Aorta (tissue), 5 donors: ENCODE measurements at places on chromosomes 4 and X.
A peak's percentile ranks its signal among the peaks of the same experiment; 100 is the strongest.

- no peaks in the 10 kb centered on the region for H3K36me3 ChIP-seq
- H3K4me1 ChIP-seq: no peaks in the 10 kb centered on the region
- DNase-seq: no peak
- no peak overlapping the region for H3K27ac ChIP-seq
- H3K4me3 ChIP-seq: no peak overlapping the region
Observed at GRCh38 chr4:89001647-89002445, 55.1 kb downstream of the FAM13A start.

GRCh38 chr4:11904117-11904535, 475.4 kb upstream of the HS3ST1 start:
- H3K27me3 ChIP-seq: peaks cover 3% of the 10 kb centered on the region
- no peak overlapping the region for H3K4me3 ChIP-seq
- peak; percentile 44 for DNase-seq
- no peak overlapping the region for H3K27ac ChIP-seq
- H3K4me1 ChIP-seq: no peaks in the 10 kb centered on the region

DNA sequence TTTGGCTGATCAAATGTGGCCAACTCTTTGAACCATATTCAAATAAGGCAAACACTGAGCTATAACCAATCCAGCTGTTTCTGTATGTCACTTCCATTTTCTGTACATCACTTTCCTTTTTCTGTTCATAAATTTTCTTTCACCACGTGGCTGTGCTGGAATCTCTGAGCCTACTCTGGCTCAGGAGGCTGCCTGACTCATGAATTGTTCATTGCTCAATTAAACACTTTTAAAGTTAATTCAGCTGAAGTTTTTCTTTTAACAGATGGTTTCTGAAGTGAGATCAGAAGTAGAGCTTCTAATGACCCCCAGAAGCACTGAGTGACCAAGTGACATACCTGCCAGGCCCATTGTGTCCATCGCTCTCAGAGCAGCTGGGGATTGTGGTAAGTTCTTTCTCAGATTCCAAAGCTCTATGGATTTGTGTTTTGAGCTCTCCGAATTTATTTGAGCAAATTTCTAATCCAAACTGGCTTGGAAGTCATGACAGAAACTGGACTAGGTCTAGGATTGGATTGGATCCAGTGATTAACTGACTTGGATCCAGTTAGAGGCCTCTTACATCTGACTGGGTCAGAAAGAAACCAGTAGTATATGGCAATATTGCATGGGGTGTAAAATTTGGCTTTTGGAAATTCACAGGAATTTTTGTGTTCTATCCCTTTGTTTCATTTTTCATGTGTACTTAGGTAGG, 121.2 kb upstream of the BANK1 start:
- no peaks in the 10 kb centered on the region for H3K27me3 ChIP-seq
- H3K4me3 ChIP-seq: no peak overlapping the region
- no peak for DNase-seq
- H3K36me3 ChIP-seq: no peaks in the 10 kb centered on the region
- no peaks in the 10 kb centered on the region for H3K4me1 ChIP-seq

DNA sequence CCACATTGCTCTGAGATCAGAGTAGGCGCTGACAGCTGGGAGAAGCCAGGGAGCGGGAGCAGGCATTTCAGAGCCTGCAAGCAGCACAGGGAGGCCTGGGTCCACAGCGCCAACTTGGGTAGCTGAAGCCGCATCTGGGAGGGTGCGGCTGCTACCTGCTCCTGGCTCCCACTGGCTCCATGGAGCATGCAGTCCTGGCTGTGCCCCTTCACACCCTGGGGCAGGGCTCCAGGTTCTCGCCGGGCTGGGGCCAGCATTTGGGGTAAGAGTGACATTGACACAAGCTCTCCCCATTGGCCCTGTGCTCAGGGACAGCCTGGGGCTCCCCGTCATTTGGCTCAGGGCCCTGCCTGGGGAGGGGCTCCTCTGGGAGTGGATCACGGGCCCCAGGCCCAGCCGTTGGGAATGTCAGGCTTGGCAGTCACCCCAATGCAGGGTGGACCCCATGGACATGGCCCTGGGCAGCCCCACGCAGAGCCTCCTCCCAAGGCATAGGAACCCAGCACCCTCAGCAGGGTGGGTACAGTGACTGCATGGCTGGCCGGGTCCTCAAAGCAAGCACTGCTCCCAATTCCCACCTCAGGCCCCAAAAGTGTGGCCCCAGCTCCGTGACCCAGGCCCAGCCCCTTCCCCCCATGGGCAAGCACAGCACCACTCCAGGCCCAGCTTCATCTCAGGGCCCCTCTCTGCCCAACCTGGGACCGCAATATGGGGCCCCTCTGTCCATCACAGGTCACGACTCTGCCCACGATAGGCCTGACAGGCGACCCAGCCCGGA, 82.4 kb downstream of the PRDM5 start:
- no peak overlapping the region for H3K27ac ChIP-seq
- no peak overlapping the region for H3K4me3 ChIP-seq
- no peaks in the 10 kb centered on the region for H3K4me1 ChIP-seq

DNA sequence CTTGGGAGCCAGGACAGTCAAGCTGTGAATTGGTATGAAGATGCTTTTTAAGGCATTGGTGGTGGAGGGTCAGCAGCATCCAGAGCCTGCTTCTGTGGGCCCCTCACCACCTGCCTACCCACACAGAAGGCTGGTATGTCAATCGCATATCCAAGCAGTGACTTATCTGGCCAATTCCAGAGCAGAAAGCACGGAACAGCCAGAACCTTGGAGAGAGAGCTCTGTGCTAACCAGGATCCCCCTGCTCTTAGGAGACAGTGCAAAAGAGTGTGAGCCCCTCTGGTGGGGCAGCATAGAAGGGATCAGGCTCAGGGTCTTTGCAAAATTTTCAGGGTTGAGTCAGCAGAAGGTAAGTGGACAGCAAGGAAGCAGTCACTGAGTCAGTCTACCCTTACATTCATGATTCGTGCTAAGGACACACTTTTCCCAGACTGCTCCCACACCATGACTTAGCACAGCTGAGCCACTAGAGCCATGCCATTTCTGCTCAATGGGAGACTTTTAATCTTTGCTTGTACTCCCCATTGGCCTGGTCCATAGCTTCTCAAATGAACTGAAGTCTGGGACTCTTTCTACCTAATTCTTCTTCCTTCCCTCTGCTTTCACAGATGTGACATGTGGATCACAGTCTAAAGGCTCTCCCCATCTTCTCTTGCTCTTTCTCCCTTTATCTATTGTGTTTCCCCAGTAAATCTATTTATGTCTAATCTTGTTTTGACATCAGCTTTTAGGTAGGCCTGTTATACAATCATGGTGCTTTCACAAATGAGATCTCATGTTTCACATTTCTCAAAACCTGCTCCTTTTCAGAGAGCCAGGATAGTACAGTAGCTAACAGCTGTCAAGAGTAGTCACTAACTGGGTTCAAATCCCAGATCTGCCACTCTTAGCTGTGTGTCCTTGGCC, 20.0 kb downstream of the MORF4L2 start:
- H3K27ac ChIP-seq: no peak overlapping the region
- no peak for DNase-seq
- H3K4me3 ChIP-seq: no peak overlapping the region
- H3K36me3 ChIP-seq: no peaks in the 10 kb centered on the region
- H3K4me1 ChIP-seq: peaks cover 2% of the 10 kb centered on the region

- no peak overlapping the region for H3K4me3 ChIP-seq
- H3K27ac ChIP-seq: no peak overlapping the region
- no peaks in the 10 kb centered on the region for H3K27me3 ChIP-seq
- no peaks in the 10 kb centered on the region for H3K36me3 ChIP-seq
- H3K4me1 ChIP-seq: no peaks in the 10 kb centered on the region
Observed at GRCh38 chr4:108783665-108784463, 21.0 kb upstream of the ETNPPL start.

GRCh38 chr4:44160776-44161367, 287.7 kb downstream of the KCTD8 start:
- H3K4me1 ChIP-seq: no peaks in the 10 kb centered on the region
- no peaks in the 10 kb centered on the region for H3K27me3 ChIP-seq
- H3K4me3 ChIP-seq: no peak overlapping the region
- no peak overlapping the region for H3K27ac ChIP-seq
- no peak for DNase-seq

- H3K27me3 ChIP-seq: no peaks in the 10 kb centered on the region
- no peak overlapping the region for H3K4me3 ChIP-seq
- H3K4me1 ChIP-seq: no peaks in the 10 kb centered on the region
- H3K27ac ChIP-seq: no peak overlapping the region
- H3K36me3 ChIP-seq: no peaks in the 10 kb centered on the region
Observed at GRCh38 chr4:3530051-3530450, 2.2 kb downstream of the LRPAP1 start.

GRCh38 chr4:43690116-43690515, 758.5 kb downstream of the KCTD8 start:
- DNase-seq: no peak
- no peaks in the 10 kb centered on the region for H3K27me3 ChIP-seq
- H3K36me3 ChIP-seq: no peaks in the 10 kb centered on the region
- no peak overlapping the region for H3K27ac ChIP-seq

DNA sequence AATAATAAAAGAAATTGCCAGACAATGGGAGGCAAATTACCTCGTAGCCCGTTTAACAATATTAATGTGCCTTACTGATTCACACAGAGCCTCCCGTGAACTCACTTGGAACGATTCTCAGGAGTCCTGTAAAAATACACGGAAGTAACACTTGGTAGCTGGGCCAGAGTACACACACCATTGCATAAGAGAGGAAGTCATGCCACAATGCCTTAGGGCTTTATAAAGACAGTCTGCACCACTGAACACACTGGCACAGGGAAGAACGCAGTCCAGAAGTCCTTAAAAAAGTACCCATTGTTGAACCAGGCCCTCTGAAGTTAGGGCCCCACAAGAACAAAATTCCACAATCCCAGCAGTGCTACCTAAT, 15.1 kb downstream of the SLC2A9 start:
- DNase-seq: peak; percentile 58
- no peaks in the 10 kb centered on the region for H3K27me3 ChIP-seq
- H3K27ac ChIP-seq: no peak overlapping the region
- no peak overlapping the region for H3K4me3 ChIP-seq
- no peaks in the 10 kb centered on the region for H3K36me3 ChIP-seq

DNA sequence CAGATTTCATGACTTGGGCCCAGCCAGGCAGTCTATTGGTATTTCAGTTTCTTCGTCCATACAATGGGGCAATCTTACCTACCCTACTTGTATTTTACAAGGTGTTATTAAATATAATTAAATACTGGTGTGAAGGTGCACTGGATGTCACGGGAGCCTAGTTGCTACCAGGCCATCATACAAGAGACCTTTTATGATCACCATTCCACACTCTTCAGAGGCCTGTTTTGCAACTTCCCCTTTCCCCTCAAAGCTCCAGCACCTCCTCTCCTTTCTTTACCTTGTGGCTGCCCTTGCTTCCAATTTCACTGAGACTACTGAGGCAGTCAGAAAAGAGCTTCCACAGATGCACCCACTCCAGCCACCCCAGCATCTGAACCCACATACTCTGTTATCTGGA, 93.8 kb upstream of the HELT start:
- no peaks in the 10 kb centered on the region for H3K4me1 ChIP-seq
- no peak overlapping the region for H3K27ac ChIP-seq
- no peak overlapping the region for H3K4me3 ChIP-seq
- H3K36me3 ChIP-seq: no peaks in the 10 kb centered on the region

- H3K27me3 ChIP-seq: no peaks in the 10 kb centered on the region
- H3K36me3 ChIP-seq: no peaks in the 10 kb centered on the region
- H3K27ac ChIP-seq: no peak overlapping the region
- DNase-seq: no peak
- no peaks in the 10 kb centered on the region for H3K4me1 ChIP-seq
Observed at GRCh38 chr4:100826067-100826466, 308.2 kb upstream of the EMCN start.

- no peak overlapping the region for H3K4me3 ChIP-seq
- H3K36me3 ChIP-seq: no peaks in the 10 kb centered on the region
- H3K4me1 ChIP-seq: no peaks in the 10 kb centered on the region
- H3K27ac ChIP-seq: no peak overlapping the region
Observed at GRCh38 chr4:148704291-148704690, 262.1 kb upstream of the NR3C2 start.

GRCh38 chr4:151599863-151600262, 160.9 kb downstream of the GATB start:
- H3K27me3 ChIP-seq: no peaks in the 10 kb centered on the region
- no peak overlapping the region for H3K4me3 ChIP-seq
- DNase-seq: no peak
- H3K27ac ChIP-seq: no peak overlapping the region
- H3K4me1 ChIP-seq: no peaks in the 10 kb centered on the region

GRCh38 chr4:184019076-184019475, 114.0 kb downstream of the STOX2 start:
- H3K4me3 ChIP-seq: no peak overlapping the region
- no peak overlapping the region for H3K27ac ChIP-seq
- no peak for DNase-seq
- H3K4me1 ChIP-seq: no peaks in the 10 kb centered on the region

GRCh38 chr4:137421796-137422195, 110.5 kb downstream of the PCDH18 start:
- H3K27ac ChIP-seq: no peak overlapping the region
- H3K4me3 ChIP-seq: no peak overlapping the region
- no peaks in the 10 kb centered on the region for H3K36me3 ChIP-seq
- DNase-seq: no peak
- H3K27me3 ChIP-seq: no peaks in the 10 kb centered on the region

DNA sequence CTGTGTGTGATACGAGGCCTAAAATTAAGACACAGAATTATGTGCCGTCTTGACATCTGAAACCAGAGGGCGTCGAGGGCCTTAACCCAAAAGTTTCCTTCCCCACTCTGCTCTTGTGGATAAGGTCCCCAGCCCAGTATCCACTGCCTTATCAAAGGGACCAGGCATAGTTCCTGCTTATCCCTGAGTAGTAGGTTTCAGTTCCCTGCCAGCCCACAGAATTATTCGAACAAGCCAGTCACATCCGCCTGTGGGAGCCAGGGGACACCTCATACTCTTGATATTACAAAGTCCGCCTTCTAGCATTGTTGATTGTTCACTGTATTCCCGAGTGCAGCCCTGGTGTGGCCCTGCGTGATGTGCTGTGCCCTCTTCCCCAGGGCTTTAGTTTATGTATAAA, 5.4 kb upstream of the MMRN1 start:
- DNase-seq: peak; percentile 53
- H3K27ac ChIP-seq: no peak overlapping the region
- no peaks in the 10 kb centered on the region for H3K27me3 ChIP-seq
- no peak overlapping the region for H3K4me3 ChIP-seq
- no peaks in the 10 kb centered on the region for H3K4me1 ChIP-seq
- no peaks in the 10 kb centered on the region for H3K36me3 ChIP-seq

DNA sequence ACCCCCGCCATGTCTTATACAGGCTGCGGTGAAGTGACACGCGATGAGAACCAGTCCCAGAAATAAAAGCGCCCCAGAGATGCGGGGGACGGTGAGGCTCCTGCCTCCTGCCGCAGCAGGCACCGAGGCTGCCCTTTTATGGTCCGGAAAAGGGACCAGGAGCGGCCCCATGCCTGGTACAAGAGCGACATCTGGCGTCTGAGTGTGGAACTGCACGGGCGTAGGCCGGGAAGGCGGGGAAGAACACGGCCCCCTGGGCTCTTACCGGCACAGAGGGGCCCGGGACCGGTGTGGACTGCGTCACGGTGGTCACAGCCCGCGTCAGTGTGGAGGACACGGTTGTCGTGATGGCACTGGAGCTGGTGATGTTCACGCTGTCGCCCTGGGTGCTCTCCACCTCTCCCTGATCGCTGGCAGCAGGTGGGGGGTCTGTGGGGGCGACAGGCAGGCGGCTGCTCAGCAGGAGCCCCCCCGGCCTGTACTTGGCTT, 8.9 kb upstream of the RENBP start:
- DNase-seq: peak; percentile 84
- no peaks in the 10 kb centered on the region for H3K4me1 ChIP-seq
- H3K27ac ChIP-seq: no peak overlapping the region
- H3K4me3 ChIP-seq: no peak overlapping the region

- H3K4me3 ChIP-seq: no peak overlapping the region
- H3K4me1 ChIP-seq: peaks cover 2% of the 10 kb centered on the region
- H3K36me3 ChIP-seq: no peaks in the 10 kb centered on the region
- no peak for DNase-seq
- H3K27ac ChIP-seq: no peak overlapping the region
- no peaks in the 10 kb centered on the region for H3K27me3 ChIP-seq
Observed at GRCh38 chr4:85720735-85721134, 245.8 kb downstream of the ARHGAP24 start.
